ENCODE measurements at places on chromosomes 5 and 9.

DNA sequence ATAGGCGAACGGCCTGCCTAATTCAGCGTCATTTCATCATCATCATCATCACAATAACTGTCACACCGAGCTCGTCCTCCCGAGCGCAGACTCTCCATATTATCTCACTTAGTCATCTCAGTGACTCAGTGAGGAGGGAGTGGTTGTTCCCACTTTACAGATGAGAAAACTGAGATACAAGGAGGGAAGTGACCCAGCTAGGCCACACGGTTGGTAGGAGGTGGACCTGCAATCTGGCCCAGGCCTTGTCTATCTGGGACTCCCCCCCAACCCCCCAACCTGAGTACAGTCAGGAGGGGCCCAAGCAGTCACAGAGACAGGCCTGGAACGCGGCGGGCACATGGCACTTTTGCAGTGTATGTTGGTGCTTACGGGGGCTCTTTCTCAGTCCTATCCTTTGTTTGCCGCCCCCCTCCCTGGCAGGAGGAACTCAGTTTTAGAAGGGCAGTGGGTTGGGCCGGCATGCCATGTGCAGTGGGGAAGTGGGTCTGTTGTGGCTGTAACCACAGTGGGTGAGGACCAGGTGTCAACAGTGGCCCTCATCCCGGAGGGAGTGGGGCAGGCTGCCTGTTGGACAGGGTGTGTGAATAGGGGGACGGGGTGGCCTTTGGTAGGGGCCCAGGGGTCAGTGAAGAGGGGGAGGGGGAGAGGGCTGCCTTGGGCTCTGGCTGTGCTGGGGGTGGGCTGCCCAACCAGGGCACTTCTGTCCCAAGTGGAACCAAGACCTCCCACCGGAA, 1.7 kb upstream of the RXRA start:
- no peak for DNase-seq

GRCh38 chr9:91334053-91334452, 27.7 kb downstream of the AUH start:
- no peak for DNase-seq

DNA sequence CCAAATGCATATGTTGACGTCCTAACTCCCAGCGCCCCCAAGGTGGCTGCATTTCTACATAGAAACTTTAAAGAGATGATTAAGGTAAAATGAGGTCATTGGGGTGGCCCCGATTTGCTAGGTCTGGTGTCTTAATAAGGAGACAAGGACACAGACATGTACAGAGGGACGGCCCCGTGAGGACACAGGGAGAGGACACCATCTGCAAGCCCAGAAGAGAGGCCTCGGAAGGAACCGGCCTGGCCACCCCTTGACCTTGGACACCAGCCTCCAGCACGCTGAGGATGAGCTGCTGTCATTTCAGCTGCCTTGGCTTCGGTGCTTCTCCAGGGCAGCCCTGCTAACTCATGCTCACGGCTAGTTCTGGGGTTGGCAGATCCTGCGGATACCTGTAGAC, 73.2 kb downstream of the MRPL36 start:
- no peak for DNase-seq

- no peak for DNase-seq
These were observed 69.6 kb upstream of the ABCA1 start for GRCh38 chr9:104997536-104997935.

GRCh38 chr5:15914638-15915037, 265.0 kb downstream of the MARCHF11 start:
- DNase-seq, result no peak

DNA sequence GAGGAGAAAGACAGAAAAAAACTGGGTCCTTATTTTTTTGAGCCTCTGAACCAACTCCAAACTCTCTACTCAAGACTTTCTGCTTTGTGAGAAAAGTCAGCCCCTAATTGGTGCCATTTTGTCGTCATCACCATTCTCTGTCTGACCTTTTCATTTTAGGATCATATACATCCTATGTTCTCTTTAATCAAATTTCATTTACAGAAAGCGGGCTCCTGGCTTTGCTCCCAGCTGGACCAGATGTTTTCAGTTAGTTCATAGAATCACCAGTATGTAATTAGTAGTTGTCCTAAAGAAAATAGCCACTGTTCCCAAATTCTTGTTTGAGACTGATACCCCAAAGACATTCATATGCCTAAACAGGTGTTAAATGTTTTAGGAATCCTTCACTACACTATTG, 28.6 kb upstream of the SLCO4C1 start:
- no peak for DNase-seq

DNA sequence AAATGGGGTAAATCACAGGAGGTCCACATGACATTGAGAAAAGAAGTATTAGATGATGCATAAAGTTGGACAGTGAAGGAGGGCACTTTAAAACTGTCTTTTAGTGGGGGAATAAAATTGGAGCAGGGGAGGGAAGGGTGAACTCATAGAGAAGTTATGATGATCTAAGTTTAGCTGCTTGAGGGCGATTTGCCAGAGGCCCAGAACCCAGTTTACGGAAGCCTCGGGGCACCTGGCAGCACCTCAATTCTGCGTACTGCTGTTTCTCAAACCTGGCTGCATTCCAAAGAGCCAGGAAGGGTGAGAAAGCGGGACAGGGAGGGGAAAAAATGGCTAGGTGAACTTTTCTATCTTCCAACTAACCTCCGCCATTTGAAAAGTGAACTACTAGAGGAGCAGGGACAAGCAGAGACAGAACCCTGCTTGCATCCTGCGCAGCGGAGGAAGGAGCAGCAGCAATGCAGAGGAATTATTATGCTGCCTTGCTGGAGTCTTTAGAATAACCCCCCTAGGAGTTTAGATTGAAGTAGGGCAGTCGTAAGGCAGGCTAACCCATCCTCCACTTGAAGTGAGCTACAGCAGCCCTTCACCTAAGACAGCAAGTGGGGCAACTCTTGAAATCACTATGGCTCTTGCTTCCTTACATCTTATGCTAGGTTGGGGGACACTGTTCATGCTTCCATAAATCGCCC, 316.8 kb downstream of the BRINP1 start:
- no peak for DNase-seq

- no peak for DNase-seq
These were observed 12.0 kb downstream of the UIMC1 start for GRCh38 chr5:176994460-176995121.

GRCh38 chr5:113245427-113246225, 189.2 kb downstream of the TSSK1B start:
- DNase-seq, result no peak

GRCh38 chr9:18159254-18159653, 314.7 kb upstream of the ADAMTSL1 start:
- no peak for DNase-seq

- DNase-seq, result no peak
These were observed 440.1 kb upstream of the ADAMTS16 start for GRCh38 chr5:4700069-4700468.

- no peak for DNase-seq
These were observed 9.3 kb upstream of the TRIM36 start for GRCh38 chr5:115179030-115179393.

- no peak for DNase-seq
These were observed 808 bp upstream of the MVB12B start for GRCh38 chr9:126325821-126326220.

- no peak for DNase-seq
These were observed 272.8 kb downstream of the GAS1 start for GRCh38 chr9:86674487-86674886.

DNA sequence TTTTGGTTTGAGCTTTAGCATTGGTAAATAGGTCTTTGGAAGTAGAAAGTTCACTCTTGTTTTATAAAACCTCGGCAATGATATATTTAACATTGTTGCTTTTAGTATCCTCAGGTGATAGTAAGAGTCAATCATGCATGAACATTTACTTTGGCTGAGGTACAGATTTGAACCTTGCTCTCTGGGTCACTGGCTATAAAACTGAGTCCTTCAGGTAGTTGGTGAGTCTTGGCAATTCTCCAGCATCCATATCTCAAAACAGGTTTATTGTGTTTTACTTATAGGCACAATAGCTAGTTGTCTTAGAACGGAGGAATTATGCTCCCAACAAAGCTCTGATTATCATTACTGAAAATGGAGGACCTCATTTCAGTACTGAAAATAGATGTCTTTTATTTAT, 75.1 kb downstream of the MAT2B start:
- no peak for DNase-seq

DNA sequence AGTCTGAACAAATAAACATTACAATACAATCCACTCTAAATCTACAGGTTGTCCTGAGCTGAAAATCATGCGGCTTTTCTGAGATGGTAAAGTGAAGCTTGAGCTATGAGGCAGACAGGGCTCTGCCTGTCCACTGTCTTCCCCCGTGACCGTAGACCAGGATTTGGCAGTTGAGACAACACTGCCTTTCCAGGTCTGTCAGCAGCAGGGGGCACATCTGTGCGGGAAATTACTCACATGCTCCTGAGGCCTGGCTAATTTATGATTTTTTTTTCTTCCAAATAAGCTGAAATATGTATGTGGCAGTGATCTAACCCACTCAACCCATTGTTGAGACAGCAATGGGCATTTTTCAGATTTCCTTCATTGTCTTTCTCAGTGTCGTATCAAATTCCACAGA, 307.9 kb downstream of the FBXL7 start:
- no peak for DNase-seq

GRCh38 chr9:94675008-94675881, 35.9 kb upstream of the FBP1 start:
- DNase-seq, result no peak

DNA sequence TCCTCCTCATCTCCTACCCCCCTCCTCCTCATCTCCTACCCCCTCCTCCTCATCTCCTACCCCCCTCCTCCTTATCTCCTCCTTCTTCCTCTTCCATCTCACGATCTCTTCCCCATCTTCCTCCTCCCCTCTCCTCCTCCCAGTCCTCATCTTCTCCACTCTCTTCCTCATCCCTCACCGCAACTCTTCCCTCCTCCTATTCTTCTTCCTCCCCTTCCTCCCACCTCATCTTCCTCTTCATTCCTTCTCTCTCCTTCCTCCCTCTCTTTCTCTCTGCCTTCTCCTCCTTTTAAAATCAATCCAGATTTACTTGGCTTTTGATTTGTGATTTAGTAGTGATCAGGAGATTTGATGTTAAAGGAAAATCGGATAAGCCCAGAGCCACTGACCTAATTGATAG, 15.0 kb upstream of the BOD1 start:
- no peak for DNase-seq

DNA sequence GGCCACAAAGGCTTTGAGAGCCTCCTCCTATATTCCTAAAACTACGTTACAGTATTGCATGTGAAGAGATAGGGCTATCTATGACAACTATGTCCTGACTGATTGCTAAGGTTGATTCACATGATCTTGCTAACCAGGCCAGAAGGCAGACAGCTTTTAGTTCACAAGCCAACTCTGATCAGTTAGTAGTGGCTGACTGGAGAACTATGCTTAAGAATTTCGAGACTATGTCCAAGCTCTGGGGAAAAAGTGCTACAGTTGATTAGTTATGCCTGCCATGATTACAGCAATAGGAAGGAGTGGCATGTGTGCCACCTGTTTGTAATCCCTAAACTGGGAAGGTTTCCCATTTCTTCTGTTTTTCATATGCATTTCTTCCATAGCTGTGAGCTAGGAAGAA, 223.4 kb downstream of the DOCK8 start:
- no peak for DNase-seq

GRCh38 chr5:176466245-176466871, 18.2 kb downstream of the FAF2 start:
- no peak for DNase-seq

DNA sequence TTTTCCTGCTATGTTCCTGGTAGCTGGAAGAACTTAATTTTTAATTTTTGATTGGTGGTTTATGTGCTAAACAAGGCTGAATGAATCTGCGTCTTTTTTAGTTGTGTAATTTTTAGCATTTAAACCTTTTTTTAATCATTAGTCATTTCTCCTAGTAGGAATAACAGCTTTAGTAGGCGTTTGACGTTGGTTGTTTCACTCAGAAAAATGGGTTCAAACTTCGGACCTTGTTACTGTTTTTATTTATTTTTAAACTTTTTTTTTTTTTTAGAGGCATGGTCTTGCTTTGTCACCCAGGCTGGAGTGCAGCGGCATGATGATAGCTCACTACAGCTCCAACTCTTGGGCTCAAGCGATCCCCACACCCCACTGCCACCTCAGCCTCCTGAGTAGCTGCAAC, 12.9 kb downstream of the SFXN1 start:
- no peak for DNase-seq

DNA sequence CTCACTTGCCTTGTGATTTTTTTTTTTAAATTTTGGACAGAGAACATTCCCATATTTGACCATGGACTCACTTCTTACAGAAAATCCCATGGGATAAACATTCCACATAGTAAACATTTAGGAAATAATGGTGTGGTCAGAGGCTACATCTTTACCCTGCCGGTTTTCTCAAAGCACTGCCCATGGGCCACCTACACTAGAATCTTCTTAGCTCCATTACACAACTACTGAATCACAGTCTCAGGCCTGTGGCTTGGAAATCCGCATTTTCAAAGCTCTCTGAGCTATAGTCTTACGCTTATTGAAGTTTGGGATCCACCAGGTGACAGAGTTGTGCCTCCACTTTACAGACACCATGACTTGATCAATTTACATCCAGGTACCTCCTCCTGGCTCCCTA, 39.4 kb downstream of the ALG2 start:
- DNase-seq, result no peak

DNA sequence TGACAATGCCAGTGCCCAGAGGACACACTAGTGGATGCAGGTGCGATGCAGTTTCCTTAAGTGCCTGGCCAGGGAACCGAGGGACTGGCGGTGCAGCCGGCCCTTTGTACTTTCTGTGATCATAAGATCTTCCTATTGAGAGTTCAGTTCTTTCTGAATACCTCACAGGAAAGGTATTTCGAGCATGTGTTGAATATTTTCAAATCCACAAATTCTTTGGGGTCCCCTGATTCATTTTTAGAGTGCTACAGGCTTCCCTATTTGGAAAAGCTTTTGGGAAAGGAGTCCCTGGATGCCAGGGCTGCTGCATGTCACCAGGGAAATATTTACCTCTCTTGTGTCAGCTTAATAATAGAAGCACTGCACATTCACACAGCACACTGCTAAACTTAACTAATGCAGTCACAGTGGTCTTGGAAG, 281.5 kb downstream of the GADD45G start:
- DNase-seq, result no peak

DNA sequence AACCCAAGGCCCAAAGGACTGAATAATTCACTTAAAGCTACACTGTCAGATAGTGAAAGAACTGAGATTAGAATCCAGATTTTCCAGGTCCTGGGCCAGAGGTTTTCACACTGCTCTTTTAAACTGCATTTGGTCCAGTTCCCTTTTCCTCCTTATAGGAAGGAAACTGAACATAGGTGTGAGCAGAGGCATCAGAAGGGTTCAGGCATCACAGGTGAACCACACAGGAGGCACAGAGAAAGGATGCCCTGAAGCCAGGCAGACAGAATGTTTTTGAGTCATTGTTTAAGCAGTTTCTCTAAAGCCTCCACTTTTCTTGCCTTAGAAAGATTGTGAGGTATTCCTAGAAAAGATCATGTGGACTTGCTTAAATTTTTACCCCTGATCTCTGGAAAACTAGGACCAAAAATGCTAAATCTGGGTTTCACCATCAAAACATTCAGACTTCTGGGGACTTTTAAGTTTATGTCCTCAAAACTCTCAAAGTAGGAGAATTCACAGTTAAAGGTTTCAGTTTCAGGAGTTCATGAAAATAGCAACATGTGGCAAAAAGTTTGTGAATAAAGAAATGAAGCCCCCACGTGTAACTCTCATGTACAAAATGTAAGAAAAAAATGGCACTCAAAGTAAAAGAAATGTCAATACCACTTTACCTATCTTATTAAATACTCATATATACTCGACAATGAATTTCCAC, 386.1 kb downstream of the NTRK2 start:
- peak; percentile 9 for DNase-seq
